ENCODE measurements at places on chromosomes 1 and 21.

DNA sequence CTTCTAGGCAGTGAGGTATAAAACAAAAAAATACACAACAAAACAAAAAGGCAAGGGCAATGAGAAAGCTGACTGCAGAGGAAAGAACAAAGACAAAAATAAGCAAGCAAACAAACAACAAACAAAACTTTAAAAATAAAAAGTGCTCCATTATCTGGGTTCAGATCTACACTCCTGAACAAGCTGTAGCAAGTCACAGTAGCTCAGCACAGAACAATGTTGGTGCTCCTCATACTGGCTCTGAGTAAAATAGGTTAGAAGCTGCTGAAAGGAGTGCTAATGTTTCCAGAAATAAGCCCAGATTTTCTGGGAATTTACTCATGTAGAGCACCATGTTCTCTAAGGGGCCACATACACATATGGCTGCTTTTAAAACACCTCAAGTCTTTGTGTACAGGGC is 16.6 kb upstream of the DUSP10 start:
- no peak for DNase-seq

DNA sequence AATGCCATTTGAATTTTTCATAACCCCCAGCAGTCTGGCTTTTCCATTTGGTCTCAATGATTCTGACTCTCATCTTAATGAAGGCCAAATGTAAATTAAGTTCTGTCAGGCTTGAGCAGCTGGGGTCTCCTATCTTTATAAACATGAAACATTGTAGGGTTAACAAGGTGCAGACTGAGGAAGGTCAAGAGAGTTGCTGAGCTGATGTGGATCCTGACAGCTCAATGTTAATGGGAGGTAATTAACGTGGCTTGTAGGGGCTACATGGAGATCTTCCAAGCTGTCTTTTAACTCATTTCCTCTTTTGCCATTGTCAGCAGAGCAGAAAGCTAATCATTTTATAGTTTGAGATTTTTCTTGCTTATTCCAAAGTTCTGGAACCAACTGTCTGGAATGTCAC is 55.2 kb downstream of the FGGY start:
- DNase-seq = no peak

DNA sequence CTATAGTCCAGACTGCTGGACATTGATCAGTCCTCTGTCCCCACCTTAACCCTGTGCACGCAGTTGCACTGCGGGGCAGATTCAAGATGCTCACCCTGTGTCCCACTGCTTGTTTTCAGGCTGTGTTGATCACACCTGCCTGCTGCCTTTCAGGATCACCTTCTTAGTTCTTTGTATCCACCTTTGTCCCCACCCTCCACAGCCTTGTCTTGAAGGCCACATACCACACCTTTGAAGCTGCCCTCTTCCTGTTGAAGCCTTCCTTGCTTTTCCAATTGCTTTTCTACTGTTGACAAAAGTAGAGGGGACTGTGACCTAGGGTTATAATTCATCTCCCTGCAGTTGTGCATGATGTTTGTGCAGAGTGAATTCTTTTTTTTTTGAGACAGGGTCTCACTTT is 32.7 kb downstream of the UCK2 start:
- no peak for DNase-seq

DNA sequence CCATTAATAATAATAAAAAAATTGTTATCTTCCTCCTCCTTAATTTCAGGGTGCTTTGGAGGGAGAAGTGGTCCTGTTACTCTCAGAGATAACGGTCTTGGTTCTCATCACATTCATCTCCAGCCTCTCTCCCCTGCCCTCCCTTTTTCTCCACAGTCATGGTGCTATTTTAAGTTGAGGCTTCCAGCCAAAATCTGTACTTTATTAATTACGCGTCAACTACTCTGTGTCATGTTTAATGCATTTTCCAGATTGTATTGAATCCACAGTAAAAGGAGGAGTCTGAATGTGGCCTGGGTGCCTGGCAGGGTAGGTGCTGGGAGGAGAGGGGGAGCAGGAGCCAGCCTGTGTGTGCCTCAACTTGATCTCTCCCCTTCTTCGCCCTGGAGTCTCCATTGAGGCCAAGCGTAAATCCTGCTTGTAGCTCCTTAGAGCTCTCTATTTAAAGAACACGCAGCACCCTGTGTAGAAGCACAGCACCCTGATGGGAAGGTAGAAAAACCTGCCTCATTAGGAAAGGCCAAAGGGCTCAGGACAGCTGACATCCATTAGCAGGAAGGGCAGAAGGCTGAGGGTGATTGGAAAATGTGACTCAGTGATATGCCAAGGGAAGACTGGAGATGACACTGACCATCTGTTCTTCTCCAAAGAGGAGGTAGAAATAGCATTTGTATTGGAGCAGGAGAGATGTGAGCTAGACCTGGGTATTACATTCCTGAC is 82.4 kb downstream of the PLXNA2 start:
- DNase-seq = no peak

- DNase-seq = no peak
These were observed 19.6 kb upstream of the ZNF648 start for GRCh38 chr1:182080955-182081582.

DNA sequence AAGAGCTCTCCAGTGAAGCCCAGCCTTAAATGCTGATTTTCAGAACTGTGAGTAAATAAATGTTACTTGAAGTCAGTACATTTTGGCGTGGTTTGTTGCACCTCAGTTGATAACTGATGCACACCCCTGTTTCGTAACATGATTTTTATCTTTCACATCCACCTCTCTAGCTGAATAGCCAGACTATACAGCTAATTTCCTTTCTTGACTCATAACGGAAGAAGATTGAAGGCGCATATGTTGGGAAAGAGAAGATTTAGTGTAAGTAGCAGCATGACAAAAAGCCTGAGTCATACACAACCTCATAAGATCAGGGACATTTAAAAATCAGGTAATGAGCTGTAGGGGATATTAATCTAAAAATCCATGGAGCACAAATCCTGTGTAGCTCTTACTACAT is 716.2 kb upstream of the ZP4 start:
- no peak for DNase-seq

- no peak for DNase-seq
These were observed 34.9 kb downstream of the WNT9A start for GRCh38 chr1:227912866-227913265.

GRCh38 chr1:22710701-22711049 is at the start of gene EPHB2:
EPHB2 (plus strand) TSS chr1:22710839; CDS start chr1:22710983, 144 bp downstream.
- no peak for DNase-seq

- DNase-seq = no peak
These were observed 83.1 kb downstream of the CLIC4 start for GRCh38 chr1:24828183-24828886.

DNA sequence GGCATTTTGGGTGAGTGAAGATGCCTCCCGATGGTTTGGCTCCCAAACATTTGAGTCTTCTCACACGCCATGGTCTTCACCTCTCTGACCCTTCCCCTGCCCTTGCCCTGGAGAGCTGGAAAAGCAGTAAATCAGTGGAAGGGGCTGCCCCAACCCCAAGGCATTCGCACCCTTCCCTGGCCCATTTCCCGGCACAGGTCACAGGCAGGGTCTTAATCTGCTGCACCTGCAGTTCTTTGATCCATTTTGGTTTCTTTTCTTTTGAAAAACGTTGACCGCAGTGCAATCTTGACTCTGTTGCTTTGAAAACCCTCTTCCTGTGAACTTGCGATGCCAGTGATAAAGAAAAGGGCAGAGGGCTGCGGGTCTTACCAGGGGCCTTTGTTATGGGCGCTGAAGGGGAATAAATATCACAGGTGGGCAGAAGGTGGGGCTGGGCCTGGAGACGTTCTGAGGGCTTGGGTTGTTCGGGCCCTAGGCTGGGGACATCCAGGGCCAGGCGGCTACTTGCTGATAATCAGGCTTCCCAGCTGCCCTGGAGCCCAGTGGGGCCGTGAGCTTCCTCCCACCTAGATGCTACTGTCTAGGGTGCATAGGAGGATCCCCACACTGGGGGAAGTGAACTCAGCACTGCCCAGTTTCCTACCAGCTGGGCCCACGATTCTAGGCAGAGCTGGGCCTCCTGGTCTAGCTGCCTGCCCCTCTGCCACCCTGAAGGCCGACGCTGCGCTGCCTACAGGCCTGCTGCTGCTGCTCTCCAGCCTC is 38.6 kb upstream of the EPS8L3 start:
- DNase-seq = peak; percentile 41

DNA sequence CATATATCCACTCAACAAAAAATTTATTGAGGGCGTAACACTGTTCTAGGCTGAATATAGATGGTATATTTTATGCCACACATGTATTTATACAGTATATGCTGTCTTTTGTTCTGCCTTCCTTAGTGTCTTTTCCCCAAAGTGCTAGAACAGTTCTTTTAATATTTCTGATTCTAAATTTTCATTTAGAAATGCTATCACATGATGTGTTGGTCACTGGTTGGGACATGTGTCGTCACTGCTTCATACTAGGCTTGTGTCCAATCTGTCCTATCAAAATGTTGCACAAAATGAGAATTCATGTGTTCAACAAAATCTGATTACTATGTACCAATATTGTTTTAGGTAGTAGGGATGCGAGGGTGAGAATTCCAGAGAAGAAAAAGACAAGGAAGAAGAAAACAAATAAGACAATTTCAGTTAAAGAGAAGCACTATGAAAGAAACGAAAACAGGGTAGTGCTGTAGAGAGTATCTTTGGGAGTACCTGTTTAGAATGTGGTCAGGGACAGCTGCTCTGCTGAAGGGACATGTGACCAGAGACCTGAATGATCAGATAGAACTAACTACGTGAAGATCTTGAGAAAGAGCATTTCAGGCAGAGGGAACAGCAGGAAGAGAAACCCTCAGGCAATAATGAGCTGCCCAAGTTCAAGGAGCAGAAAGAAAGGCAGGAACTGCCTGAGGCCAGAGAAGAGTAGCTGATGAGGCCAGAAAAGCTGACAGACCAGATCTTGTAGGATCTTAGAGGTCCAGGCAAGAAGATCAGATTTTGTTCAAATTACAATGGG is 1.3 kb downstream of the KMO start:
- DNase-seq = no peak

DNA sequence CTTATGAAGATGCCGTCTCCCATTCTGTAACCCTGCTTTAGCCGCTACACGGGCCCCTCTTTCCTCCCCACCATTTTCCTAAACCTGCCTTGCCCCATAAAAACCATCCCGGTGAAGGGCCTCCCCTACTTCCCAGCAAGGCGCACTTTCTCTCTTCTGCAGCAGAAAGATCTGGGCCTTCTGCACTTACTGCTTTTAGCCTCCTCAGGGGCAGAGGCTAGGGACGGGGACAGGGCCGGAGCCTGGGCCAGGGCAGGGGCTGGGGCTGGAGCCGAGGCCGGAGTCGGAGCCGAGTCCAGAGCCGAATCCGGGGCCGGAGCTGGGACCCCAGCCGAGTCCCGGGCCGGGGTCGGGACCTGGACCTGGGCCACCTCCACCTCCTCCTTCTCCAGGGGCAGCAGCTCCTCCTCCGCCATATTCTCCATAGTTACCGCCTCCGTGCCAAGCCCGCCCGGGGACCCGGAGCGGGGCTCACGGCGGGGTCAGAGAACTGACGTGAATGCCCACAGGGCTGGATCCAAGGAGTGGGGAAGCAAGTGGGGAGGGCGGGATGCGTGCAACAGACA is 382 bp downstream of the TRMT1L start:
- DNase-seq = no peak

GRCh38 chr1:212070720-212071302 is 35.3 kb downstream of the DTL start:
- DNase-seq = no peak

GRCh38 chr1:204321665-204322064 is 38.1 kb downstream of the PLEKHA6 start:
- DNase-seq = no peak

- no peak for DNase-seq
These were observed 5.4 kb upstream of the COQ8A start for GRCh38 chr1:226934483-226935237.

DNA sequence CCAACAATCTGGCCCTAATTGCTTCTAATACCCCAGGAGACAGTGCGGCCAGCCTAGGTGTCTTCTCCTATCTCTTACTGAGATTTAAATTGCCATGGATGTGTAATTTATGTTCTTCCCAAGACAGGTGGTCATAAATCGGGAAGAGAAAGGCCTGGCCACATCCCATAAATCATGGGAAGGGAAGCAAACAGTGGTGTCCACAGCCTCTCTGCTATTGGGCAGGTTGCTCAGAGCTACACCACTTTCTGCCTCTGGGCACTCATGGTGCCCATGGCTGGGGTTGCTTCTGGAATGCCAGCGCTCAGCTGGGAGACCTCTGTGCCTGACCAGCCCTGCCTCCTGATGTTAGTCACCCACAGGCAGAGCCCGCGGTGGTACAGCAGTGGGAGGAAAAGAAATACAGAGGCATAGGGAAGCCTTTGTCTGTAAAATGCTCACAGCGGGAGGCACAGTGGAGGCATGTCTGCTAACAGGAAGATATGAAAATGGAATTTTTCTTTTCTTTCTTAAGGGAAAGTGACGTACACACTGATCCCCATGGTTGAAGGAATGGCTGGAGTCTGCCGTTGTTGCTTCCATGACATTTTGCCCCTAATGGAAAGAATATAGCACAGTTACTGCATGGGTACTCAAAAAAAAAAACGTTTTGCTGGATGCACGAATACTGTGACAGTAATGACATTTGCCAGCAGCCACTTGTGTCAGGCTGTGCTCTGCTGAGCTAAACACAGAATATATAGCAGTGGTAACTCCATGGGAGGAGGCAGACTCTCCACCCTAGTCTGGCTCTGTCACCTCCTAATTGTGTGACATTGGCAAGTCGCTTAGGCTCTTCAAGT is 21.9 kb downstream of the MTARC1 start:
- no peak for DNase-seq

DNA sequence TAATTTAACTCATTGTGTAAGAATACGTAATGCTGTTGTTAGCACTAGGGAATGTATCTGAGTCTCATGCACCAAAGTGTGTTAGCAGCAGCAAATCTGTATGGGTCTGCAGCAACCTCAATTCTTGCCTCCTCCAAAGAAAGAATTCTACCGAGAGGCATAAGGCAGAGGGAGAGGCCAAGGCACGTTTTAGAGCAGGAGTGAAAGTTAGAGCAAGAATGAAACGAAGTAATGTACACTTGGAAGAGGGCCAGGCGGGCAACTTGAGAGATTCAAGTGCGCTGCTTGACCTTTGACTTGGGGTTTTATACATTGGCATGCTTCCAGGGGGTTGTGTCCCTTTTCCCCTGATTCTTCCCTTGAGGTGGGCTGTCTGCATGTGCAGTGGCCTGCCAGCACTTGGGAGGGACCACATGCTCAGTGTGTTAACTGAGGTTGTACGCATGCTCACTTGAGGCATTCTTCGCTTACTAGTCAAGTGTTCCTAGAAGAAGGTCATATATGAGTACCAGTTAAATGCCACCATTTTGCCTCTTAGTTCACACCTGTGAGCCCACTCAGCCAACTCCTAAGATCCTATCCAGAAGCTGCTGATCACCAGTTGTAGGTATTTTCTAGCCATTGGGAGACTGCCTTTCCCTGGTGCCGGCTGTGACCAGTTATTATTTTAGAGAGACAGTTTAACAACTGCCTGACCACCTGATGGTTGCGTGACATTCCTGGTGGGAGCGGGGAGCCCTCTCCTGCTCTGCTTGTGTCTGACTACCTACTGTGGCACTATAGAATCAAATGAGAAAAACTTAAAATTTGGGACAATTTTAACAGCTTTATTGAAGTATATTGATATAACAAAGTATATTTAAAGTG is 2.7 kb upstream of the CNN3 start:
- DNase-seq = no peak

DNA sequence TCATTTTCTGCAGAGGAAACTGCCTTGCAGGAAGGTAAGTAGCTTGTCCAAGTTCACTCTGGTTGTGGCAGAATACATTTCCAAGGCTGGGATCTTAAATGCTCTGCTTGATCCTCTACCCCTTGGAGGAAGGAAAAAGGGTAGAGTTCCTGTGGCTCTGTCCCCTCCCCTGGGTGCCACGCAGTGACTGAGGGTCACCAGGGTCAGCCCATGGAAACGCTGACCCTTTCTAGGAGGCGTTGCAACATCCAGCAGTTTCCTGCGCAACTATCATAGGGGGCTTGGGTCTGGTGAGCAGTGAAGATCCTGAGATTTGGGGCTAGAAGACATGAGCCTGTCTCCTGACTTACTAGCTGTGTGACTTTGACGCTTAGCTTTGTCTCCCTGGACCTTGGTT is 29.4 kb upstream of the EPS8L3 start:
- no peak for DNase-seq

Measured in stimulated activated CD4-positive, alpha-beta T cell treated with anti-CD3 and anti-CD28 coated beads, Interleukin-4, amount 100 ng/mL, for 48 hours (primary cell).